ENCODE measurements at places on chromosomes 13 and 19.

- H3K36me3 ChIP-seq: peaks cover 44% of the 10 kb centered on the region
- no peak overlapping the region for H3K4me3 ChIP-seq
- no peak for DNase-seq
- peaks cover 19% of the 10 kb centered on the region for H3K4me1 ChIP-seq
Measured at GRCh38 chr13:113953561-113953960, 20.3 kb downstream of the C13orf46 start.

DNA sequence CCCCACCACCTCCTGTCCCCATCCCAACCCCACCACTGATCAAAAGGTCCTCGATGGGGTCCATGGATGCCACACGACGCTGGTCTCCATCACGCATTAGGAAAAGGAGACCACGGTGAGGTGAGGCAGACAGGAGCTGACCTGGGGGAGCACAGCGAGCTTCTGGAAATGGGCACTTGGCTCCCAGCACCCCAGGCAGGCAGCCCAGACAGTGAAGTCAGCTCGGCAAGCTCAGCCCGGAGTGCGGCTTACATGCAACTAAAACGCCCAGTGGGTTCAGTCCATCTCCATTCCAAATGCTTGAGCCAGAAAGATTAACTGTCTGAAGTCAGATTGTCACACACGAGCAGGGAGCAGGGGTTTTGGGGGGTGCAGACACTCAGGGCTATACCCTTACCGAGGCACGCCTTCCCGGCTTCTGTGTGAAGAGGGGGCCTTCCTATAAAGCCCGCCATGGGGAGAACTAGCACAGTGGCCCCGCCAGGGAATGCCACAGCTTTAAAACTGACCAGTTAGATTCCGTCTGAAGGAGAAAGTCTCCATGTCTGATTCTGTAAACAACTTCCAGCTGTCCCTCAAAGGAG lies 79.4 kb downstream of the SPACA7 start:
- no peak for DNase-seq
- no peak overlapping the region for H3K4me3 ChIP-seq
- no peaks in the 10 kb centered on the region for H3K4me1 ChIP-seq
- peaks cover 10% of the 10 kb centered on the region for H3K27me3 ChIP-seq

- peak overlapping the region; percentile 46 for H3K27ac ChIP-seq
- no peaks in the 10 kb centered on the region for H3K27me3 ChIP-seq
- H3K4me1 ChIP-seq: peaks cover 47% of the 10 kb centered on the region
- H3K36me3 ChIP-seq: peaks cover 14% of the 10 kb centered on the region
Measured at GRCh38 chr19:46355234-46356148, 8.6 kb downstream of the PPP5C start.

DNA sequence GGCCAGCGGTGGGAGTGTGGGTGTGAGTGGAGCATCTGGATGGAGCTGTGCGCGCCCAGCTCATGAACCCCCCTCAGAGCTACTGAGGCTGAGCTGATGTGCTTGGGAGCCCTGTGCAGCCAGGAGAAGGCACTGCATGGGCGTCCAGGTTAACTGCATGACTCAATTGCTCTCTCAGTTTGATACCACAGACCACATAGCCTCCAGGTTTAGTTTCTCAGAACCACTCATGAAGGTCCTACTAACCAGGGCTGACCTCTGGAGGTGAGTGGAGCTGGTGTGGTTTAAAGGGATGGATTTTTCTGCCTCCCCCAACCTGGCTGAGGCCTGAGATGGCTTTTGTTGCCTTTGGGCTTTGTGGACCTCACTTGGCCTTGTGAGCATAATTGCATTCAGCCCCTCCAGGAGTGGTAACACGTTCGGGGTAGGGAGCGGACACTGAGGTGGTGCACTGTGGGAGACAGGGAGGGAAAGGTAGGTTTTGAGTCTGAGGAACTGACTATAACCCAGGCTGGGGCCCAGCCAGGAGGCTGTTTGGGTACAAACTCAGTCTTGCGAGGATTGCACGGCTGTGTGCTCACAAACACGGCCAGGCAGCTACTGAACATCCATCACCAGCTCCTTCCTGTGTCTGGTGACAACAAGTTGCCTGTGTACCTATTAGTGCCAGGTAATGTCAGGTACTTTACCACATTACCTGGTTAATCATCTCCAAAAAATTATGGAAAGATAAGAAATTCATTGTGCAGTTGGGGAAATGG lies 97.5 kb downstream of the RGCC start:
- H3K4me3 ChIP-seq: no peak overlapping the region
- peaks cover 6% of the 10 kb centered on the region for H3K4me1 ChIP-seq
- H3K36me3 ChIP-seq: no peaks in the 10 kb centered on the region
- H3K27ac ChIP-seq: no peak overlapping the region
- no peak for DNase-seq

DNA sequence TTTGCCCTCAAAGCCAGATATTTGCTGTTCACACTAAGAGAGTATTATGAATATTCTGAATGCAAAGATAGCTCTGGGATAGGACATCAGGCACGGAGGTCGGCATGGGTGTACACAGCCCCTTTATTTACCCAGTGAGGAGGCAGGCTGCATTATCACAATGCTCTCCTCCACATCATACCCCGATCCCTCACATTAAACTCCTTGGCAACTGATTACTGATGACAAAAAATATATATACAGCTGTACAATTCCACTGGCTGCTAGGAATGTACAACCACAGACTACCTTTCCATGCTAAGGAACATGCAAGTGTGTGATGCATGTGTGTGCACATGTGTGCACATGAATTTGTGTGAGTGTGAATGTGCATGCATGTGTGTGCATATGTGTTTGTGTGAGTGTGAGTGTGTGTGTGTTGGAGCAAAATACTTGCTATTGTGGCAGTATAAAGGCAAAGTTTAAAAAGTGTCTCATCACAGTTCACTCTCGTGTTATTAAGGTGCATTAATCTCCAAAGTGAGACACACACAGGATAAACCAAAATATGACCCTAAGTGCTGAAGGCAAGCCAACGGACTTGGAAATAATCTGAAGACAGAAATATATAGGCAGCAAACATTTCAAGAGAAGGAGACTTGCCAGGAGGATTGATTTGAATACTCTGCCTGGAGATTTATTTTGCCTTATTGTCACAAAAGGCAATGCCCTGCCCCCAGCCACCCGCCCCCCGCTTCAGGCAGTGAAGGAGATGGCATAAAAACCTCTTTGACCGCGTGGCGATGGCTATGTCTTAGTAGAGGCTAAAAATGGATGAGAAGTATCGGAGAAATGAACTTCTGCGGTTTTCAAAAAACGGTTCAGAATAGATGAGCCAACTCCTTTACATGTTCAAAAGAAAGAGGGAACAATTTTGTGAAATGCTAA lies 274.8 kb downstream of the TSHZ3 start:
- H3K4me1 ChIP-seq: no peaks in the 10 kb centered on the region
- no peak overlapping the region for H3K4me3 ChIP-seq
- H3K27me3 ChIP-seq: peaks cover 89% of the 10 kb centered on the region
- no peak overlapping the region for H3K27ac ChIP-seq

- no peaks in the 10 kb centered on the region for H3K36me3 ChIP-seq
- H3K27ac ChIP-seq: no peak overlapping the region
- DNase-seq: no peak
- H3K27me3 ChIP-seq: no peaks in the 10 kb centered on the region
- H3K4me3 ChIP-seq: no peak overlapping the region
Measured at GRCh38 chr13:83272076-83272475, 610.2 kb downstream of the SLITRK1 start.

DNA sequence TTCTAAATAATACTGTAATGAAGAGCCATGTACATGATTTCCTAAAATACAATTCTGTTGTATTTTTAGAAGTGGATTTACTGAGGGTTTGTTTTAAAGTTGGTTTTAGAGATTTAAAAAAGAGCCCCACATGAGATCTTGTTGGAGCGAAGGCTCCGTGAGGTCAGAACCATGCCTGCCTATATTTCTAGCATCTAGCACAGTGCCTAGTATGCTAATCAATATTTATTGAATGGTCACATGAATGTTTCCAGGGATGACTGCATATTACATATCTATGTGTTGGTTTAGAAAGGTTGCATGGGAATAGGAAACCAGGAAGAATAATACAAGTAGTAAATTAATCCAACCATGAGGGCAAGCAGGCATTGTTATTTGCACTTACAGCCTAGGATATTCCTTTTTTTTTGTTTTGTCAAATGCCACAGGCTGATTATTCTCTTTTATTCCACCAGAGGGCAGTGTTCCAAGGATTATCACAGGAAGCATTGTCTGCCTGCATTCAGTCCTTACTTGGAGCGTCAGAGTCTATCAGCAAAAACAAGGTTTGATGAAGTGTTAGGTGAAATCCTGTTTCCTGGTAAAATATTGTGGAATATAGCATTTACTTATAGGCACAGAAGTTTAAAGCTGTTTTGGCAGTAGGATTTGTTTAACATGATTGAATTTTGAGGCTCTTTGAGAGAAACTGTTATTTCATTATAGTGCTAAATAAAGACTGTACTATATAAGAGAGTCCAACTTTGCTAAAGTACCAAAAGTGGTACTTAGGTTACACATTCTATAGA lies 46.8 kb downstream of the COG3 start:
- no peak overlapping the region for H3K4me3 ChIP-seq
- peaks cover under 1% of the 10 kb centered on the region for H3K4me1 ChIP-seq
- no peaks in the 10 kb centered on the region for H3K27me3 ChIP-seq
- H3K36me3 ChIP-seq: peaks cover 57% of the 10 kb centered on the region

- H3K4me1 ChIP-seq: peaks cover 78% of the 10 kb centered on the region
- peak overlapping the region; percentile 96 for H3K27ac ChIP-seq
- peak overlapping the region; percentile 76 for H3K4me3 ChIP-seq
Measured at GRCh38 chr19:41327576-41328156, 17.7 kb downstream of the CCDC97 start.
